ENCODE measurements at places on chromosomes 1 and 21.

DNA sequence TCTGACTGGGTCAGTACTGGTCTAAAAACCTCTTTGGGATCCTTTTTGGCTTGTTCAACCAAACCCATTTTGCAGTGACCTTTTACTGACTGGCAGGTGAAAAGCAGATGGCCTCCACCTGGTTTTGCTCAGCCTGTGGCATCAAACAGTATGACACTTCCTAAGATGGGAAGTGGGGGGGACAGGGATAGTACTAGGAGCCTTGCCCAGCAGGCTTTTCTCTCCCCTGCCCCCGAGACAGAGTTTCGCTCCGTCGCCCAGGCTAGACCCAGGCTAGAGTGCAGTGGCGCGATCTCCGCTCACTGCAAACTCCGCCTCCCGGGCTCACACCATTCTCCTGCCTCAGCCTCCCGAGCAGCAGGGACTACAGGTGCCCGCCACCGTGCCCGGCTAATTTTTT, 18.3 kb downstream of the INTS3 start:
- DNase-seq: no peak

GRCh38 chr1:78677788-78678187, 28.2 kb downstream of the IFI44 start:
- no peak for DNase-seq

GRCh38 chr1:17829579-17829978, 74.4 kb downstream of the ACTL8 start:
- DNase-seq: no peak

DNA sequence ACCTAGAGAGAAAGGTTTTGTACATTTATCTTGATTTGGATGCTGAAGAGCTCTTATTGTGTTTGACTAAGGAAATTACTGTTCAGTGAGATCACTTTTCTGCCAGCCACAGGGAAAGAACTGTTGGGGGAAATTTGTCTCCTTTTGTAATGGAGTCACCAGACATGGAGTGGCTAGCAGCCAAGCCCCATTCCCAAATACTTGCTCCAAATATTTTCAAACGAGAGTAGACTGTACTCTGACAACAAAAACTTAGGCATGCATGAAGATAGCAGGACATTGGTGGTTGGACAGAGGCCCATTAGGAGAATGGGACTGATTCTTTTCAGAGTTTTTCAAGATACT, 21.1 kb downstream of the IPO9 start:
- DNase-seq: no peak

GRCh38 chr1:172134087-172134731, 286.3 kb upstream of the C1orf105 start:
- DNase-seq: no peak

- no peak for DNase-seq
Measured at GRCh38 chr1:66291531-66291864, 242.5 kb upstream of the SGIP1 start.

GRCh38 chr1:156126630-156127534, 12.4 kb downstream of the LMNA start:
- DNase-seq: peak; percentile 72

DNA sequence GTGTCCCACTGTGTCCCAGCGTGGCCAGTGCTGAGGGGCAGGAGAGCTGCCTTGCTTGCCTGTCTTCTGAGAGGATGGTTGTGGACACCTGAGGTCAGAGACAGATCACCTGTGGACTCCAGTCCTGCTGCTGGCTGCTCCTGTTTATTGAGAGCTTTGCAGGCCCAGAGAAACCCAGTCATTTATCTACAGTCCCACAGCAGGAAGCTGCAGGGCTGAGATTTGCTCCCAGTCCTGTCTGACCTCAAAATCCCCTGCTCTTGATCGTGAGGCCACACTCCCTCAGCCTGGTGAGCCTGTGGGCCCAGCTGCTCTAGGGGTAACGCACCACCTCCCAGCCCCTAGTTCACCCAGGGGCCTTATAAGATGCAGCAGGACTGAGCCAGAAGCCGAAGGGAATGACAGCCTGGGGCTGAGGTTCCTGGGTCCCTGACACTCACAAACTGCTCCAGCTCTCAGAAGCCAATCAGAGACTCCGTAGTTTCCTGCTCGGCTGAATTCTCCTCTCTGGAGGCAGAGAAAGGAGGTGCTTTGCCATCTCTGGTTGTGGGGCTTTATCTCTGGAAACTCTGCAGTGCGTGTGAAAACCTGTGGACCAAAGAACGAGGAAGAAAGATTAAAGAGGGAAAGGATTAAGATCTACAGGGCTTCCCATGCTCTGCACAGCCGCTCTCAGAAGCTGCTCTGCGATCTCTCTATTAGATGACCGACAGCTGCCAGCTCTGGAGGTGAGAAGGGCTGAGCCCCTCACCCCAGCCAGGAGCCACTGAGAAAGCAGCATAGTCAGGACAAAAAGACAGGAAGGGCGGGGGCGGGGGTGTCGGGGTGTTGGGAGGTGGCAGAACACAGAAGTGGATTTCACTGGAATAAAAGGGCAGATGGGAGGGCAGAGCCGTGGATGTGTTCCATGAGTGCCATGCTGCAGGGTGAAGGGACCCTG, 39.1 kb downstream of the UBIAD1 start:
- DNase-seq: no peak

GRCh38 chr1:236429715-236430274, 35.7 kb downstream of the EDARADD start:
- DNase-seq: no peak
